A673 (cell line): ENCODE measurements at places on chromosomes 12 and 14.

- no peak for DNase-seq
Observed at GRCh38 chr12:111773801-111774551, 7.2 kb downstream of the ALDH2 start.

DNA sequence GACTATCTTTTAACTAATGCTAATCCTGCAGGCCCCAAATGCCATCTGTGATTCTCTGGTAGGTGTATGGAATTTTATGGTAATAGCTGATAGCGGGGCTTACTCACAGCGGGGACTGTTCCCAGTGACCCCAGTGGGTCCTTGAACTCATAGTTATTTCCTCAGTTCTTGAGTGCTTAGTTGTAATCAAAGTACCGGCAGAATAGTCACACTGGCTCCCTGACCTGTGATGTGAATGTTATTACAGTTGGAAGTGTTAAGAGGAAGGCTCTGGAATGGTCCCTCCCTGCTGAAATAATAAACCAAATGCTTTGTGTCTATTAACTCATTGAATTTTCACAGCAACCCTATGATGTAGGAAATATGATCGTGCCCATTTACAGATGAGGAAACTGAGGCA lies 78.3 kb downstream of the NDUFA12 start:
- DNase-seq, result no peak

DNA sequence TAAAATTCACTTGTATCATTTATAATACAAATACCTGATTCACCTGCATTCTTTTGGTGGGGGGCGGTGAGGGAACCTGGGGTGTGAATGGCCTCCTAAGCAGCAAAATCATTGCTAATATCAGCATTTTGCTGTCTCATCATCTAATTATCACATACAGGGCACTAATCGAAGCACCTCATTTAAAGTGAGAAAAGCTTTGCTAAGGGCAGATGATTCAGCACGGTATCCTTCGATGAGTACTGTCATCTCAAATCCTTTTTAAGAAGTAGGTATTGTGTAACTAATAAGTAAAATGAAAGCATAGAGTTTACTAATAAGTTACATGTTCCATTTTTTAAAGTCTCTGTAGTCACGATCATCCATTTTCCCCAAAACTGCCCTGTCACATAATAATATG lies 278.1 kb upstream of the SOX5 start:
- no peak for DNase-seq

GRCh38 chr14:90273532-90273931 lies 17.2 kb downstream of the PSMC1 start:
- no peak for DNase-seq

GRCh38 chr12:5416571-5416970 lies 15.3 kb upstream of the NTF3 start:
- DNase-seq, result no peak

- DNase-seq, result peak; percentile 28
Observed at GRCh38 chr14:34997762-34998161, 15.0 kb downstream of the SRP54 start.

GRCh38 chr12:6093764-6094163 lies 30.7 kb downstream of the VWF start:
- no peak for DNase-seq

DNA sequence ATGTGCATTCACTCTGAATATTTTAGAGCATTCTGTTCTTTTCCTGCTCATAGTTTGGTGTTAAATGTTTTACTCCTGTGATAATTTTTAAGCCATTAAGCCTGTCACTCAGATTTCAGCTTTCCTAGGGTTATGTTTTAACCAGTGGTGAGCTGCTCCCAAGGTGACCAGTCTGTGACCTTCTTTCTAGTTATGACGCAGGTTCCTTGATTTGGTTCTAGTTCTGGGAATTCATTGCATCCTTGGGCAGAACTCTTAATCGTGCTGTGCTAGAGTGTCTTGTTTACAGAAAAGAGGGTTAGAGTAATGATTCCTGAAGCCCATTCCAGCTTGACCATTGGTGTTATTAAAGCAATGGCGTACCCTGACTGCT lies 2.2 kb downstream of the GABARAPL1 start:
- DNase-seq, result no peak

- DNase-seq, result no peak
Observed at GRCh38 chr12:107440606-107441005, 245.0 kb upstream of the PWP1 start.

GRCh38 chr12:69527506-69528272 lies 57.5 kb downstream of the FRS2 start:
- DNase-seq, result no peak

GRCh38 chr14:94779713-94780112 lies 9.8 kb upstream of the GSC start:
- no peak for DNase-seq

GRCh38 chr12:118581371-118581770 lies 205.0 kb downstream of the SUDS3 start:
- no peak for DNase-seq

GRCh38 chr14:88668448-88669116 lies 105.7 kb downstream of the ZC3H14 start:
- DNase-seq, result no peak

DNA sequence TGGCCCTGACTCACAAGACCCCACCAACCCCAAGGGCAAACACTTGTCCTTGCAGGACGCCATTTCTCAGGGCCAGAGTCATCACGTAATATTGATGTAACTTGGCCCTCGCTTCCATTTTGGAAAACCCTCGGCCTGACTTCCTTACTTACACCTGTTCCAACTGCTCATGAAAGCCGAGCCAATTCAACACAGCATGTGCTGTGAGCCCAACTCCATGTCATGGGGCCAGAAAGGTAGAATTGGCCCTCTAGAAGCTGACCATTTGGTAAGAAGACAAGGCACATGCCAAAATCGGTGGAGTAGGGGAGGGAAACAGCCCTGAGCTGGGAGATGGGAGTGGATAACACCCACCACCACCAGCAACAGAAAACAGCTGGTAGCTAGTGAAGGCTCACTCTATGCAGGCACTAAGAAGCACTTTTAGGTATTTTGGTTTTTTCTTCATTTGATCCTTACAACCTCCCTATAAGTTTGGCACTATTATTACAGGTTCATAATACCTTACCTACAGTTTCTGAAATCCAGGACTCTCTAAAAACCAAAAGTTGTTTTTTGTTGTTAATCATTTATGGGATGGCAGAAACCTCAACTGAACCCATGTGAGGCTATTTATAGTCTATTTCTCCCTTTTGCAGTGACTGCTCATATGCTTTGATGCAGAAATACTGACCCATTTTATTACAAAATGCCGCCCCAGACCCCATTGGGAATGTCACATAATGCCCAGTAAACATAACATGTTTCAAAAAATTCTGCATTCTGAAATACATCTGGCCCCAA lies 6.5 kb downstream of the TTC7B start:
- DNase-seq, result no peak

- peak; percentile 4 for DNase-seq
Observed at GRCh38 chr12:4663971-4664505, 15.1 kb downstream of the NDUFA9 start.

GRCh38 chr14:90807060-90807459 lies 9.2 kb downstream of the TTC7B start:
- no peak for DNase-seq

- DNase-seq, result no peak
Observed at GRCh38 chr14:103916636-103917262, 11.5 kb upstream of the TDRD9 start.

DNA sequence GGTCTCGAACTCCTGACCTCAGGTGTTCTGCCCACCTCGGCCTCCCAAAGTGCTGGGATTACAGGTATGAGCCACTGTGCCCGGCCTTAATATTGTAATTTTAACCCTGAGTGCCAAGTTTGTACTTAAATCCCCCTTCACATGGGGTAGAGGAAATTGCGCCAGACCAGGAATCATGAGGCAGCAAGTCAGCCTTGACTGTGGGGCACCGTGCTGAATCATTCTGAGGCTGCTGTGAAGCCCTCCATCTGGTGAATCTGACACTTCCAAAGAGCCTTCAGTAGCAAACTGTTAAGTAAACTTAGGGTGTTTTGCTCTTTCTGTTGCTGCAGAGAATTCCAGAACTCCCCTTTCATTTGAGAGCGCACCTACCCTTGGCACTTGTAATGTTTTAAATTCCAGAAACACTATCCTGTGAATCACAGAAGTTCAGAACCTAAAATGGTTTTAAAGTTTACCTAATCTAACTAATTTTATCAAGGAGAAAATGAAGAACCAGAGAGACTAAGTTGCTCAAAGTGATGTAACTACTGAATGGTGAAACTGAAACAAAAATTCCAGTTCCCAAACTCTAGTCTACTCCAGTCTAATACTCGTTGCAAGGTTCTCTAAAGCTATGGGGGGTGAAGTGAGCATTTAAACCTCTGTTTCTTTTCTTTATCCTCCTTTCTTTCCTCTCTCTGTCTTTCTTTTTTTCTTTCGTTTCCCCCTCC lies 7.5 kb downstream of the HEBP1 start:
- DNase-seq, result peak; percentile 80

DNA sequence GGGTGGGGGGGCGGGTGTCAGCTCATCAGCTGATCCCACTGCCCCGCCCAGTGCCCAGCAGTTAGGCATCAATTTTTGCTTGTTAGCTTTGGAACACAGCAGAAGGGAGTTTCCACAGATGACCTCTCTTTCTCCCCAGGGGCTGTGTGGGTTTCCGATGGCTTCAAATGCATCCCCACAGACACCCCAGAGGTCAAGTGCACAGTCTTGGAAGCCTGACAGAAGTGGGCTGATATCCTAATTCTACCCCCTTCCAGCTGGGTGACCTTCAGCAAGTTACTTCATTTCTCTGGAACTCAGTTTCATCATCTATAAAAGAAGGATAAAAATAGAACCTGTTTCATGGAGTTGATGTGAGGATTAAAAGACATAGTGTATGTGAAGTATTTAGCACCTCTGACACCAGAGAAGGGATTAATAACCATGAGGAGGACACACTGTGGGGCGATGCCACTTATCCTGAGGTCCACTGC lies 22.0 kb downstream of the TTC9 start:
- DNase-seq, result no peak

GRCh38 chr12:85820101-85820500 lies 16.1 kb downstream of the RASSF9 start:
- DNase-seq, result no peak

DNA sequence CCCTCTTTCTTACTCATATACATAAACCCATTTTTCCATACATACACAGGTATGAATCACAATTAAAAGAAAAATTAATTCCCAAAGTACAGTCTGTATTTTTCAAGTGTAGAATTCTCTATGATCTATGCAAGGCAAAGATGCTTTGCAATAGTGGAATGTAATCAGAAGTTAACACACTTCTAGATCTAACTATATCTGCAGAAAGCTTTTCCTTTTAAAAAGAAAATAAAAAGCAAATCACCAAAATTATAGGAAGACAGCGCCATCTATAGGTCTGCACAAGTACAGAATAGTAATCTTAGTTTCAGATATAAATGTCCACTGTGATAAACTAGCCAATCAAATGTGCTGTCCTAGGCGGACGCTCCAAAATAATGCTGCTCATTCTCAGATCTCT lies 22.0 kb downstream of the SLC25A21 start:
- peak; percentile 75 for DNase-seq

DNA sequence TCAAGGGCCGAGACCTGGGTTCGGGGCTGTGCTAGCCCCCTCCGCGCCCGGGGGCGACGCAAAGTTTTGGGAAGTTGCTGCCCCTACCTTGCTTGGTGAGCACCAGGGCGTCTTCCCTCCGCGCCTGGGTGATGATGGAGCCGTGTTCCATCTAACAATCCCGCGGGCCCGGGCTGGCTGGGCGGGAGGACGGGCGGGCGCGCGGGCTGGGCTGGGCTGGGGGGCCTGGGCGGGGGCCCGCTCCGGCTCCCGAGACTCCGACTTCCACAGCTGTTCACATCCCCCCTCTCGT lies 298 bp downstream of the CTDSP2 start:
- no peak for DNase-seq

DNA sequence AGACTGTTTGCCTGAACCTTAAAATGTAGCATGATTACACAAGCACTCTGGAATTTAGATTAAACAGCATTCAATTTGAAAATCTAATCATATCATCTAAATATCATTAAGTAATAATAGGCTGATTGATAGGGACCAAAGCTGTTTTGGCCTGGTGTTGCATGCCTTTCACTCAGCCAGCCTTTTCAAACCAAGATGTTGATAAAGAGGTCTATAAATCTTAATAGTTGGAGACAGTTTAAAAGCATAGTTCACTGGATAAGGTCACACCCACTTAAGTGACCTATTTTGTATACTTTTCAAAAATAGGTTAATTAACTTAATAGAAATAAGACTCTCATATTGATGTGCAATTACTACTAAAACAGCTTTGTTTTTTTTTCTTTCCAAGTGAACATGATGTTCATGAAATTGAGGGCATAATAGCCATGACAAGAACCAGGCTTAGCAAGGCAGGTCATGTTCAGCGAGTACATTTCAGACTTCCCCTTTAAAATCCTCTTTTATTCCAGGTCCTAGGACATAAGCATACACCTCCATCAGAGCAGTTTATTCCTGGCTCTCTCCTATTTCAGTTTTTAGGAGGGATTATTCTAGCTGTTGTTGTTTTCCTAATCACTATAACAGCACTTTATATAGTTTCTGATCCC lies 349.0 kb downstream of the RAD51B start:
- DNase-seq, result no peak

GRCh38 chr14:105039458-105040205 lies 18.7 kb upstream of the CDCA4 start:
- DNase-seq, result no peak
